ENCODE measurements at places on chromosomes 3 and 15. TPM values are rescaled to one million over a fixed set of nuclear protein-coding genes. Genes with fewer than 3 reads are reported as not detected.
A peak's percentile ranks its signal among the peaks of the same experiment; 100 is the strongest.

- H3K27me3 ChIP-seq = no peaks in the 10 kb centered on the region
- H3K4me3 ChIP-seq = no peak overlapping the region
- DNase-seq = no peak
- H3K27ac ChIP-seq = peak overlapping the region; percentile 73
- peaks cover 18% of the 10 kb centered on the region for H3K36me3 ChIP-seq
- peaks cover 17% of the 10 kb centered on the region for H3K4me1 ChIP-seq
These were observed 1.5 kb upstream of the C3orf62 start for GRCh38 chr3:49278548-49278947.

DNA sequence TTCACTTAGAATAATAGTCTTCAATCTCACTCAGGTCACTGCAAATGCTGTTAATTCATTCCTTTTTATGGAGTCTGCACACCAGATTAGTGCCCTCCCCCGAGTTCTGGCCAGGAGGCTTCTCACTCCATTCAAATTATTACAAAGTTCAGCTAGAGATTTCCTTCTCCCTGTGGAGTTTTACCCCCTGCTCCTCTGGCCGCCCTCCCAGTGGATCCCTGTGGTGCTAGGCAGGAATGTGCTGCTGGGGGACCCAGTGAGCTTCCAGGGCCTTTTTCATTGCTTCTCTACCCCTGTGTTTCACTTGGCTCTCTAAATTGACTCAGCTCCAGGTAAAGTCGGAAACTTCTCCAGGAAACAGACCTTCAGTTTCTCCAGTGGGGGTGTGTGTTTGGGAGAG lies 42.7 kb upstream of the CD200R1L start:
- no peak overlapping the region for H3K27ac ChIP-seq
- no peaks in the 10 kb centered on the region for H3K27me3 ChIP-seq
- H3K36me3 ChIP-seq = no peaks in the 10 kb centered on the region
- H3K4me1 ChIP-seq = no peaks in the 10 kb centered on the region
- no peak for DNase-seq

- no peak for DNase-seq
- no peaks in the 10 kb centered on the region for H3K36me3 ChIP-seq
- H3K27me3 ChIP-seq = no peaks in the 10 kb centered on the region
- H3K27ac ChIP-seq = no peak overlapping the region
These were observed 395.3 kb downstream of the IL5RA start for GRCh38 chr3:2714834-2715233.

ARNT2 gene
- total RNA-seq = 12.2 TPM

TLR9 gene
- total RNA-seq = 1.1 TPM

- DNase-seq = no peak
- H3K36me3 ChIP-seq = no peaks in the 10 kb centered on the region
- no peaks in the 10 kb centered on the region for H3K4me1 ChIP-seq
- no peak overlapping the region for H3K27ac ChIP-seq
- no peaks in the 10 kb centered on the region for H3K27me3 ChIP-seq
These were observed 1176.0 kb upstream of the ALCAM start for GRCh38 chr3:104190681-104191080.

SKOR1 gene
- total RNA-seq = 0.17 TPM

POMGNT2 gene
- total RNA-seq = 15.3 TPM

GRCh38 chr15:70708839-70709238 lies 54.5 kb downstream of the UACA start:
- H3K36me3 ChIP-seq = no peaks in the 10 kb centered on the region
- no peaks in the 10 kb centered on the region for H3K4me1 ChIP-seq
- H3K27ac ChIP-seq = no peak overlapping the region
- DNase-seq = no peak

TRH gene
- total RNA-seq = not detected

- no peaks in the 10 kb centered on the region for H3K36me3 ChIP-seq
- H3K27ac ChIP-seq = no peak overlapping the region
- DNase-seq = no peak
These were observed 86.8 kb downstream of the LSM3 start for GRCh38 chr3:14265246-14265962.

Measured in lung (tissue), 17 donors.